ENCODE measurements at places on chromosomes 4 and X. TPM values are rescaled to one million over a fixed set of nuclear protein-coding genes. Genes with fewer than 3 reads are reported as not detected.

- no peak for DNase-seq
Observed at GRCh38 chr4:96073461-96073860, 233.6 kb downstream of the PDHA2 start.

GRCh38 chrX:7131621-7132020, 15.9 kb upstream of the STS start:
- no peak for DNase-seq

DNA sequence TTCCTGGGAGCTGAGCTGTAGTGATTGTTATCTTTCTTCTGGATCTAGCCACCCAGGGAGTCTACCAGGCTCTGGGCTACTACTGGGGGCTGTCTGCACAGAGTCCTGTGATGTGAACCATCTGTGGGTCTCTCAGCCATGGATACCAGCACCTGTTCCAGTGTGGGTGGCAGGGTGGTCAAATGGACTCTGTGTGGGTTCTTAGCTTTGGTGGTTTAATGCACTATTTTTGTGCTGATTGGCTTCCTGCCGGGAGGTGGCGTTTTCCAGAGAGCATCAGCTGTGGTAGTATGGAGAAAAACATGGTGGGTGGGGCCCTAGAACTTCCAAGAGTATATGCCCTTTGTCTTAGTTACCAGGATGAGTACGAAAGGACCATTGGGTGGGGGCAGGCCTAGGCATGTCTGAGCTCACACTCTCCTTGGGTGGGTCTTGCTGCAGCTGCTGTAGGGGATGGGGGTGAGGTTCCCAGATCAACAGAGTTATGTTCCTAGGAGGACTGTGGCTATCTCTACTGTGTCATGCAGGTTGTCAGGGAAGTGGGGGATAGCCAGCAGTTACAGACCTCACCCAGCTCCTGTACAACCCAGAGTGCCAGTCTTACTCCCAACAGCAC, 264.8 kb upstream of the LDB2 start:
- DNase-seq, result no peak

DNA sequence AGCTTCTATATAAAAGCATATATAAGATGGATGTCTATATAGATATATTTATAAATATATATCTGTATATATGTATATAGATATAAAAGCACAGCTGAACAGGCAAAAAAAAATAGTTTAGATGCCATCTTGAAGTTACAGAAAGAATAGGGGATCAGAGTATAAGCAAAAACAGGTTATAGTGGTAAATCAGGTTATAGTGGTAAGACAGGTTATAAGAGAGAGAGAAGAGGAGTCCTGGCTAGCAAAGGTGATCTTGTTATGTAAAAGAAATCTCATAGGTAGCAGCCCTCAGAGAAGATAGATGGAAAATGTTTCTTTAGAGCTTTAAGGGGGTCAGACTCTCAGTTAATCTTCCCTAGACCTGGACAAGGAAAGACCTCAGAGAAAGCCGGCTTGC, 1263.1 kb downstream of the PCDH7 start:
- no peak for DNase-seq

GRCh38 chrX:40720792-40721191, 14.6 kb downstream of the MED14 start:
- DNase-seq, result no peak

DNA sequence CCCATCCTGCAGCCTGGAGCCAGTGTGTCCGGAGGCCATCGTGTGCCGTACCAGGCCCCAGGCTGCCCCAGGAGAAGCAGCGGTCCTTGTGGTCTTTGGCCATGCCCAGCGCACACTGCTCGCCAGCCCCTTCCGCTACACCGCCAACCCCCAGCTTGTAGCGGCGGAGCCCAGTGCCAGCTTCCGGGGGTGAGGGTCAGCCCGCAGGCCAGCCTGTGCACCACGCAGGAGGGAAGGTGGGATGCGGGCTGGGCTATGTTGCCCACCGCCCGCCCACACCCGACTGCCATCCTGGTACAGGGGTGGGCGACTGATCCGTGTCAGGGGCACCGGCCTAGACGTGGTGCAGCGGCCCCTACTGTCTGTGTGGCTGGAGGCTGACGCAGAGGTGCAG, 7.6 kb upstream of the SRPK3 start:
- no peak for DNase-seq

GRCh38 chrX:115017455-115017854, at the start of gene IL13RA2:
TSS of gene IL13RA2 (minus strand) at chrX:115017616. CDS start at chrX:115017269, 347 bp downstream.
- no peak for DNase-seq

GRCh38 chrX:10634392-10635161, 14.2 kb upstream of the MID1 start:
- DNase-seq, result peak; percentile 86

DNA sequence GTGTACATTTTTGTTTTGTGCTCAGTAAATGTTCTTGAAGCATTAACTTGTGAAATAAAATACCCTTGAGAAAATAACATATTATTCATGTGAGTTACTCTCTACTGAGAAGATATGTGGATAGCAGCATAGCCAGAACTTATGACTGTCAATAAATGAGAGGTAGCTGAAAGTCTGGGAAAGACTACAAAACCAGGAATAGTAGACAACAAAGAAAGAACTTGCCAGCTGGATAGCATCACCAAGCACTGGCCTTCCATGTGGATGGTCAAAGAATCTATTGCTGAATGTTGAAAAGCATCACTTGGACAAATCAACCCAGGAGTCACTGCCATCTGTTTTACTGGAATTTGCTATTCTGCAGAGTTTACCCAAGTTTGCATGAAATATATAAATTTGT, 650.0 kb upstream of the HTR2C start:
- no peak for DNase-seq

DNA sequence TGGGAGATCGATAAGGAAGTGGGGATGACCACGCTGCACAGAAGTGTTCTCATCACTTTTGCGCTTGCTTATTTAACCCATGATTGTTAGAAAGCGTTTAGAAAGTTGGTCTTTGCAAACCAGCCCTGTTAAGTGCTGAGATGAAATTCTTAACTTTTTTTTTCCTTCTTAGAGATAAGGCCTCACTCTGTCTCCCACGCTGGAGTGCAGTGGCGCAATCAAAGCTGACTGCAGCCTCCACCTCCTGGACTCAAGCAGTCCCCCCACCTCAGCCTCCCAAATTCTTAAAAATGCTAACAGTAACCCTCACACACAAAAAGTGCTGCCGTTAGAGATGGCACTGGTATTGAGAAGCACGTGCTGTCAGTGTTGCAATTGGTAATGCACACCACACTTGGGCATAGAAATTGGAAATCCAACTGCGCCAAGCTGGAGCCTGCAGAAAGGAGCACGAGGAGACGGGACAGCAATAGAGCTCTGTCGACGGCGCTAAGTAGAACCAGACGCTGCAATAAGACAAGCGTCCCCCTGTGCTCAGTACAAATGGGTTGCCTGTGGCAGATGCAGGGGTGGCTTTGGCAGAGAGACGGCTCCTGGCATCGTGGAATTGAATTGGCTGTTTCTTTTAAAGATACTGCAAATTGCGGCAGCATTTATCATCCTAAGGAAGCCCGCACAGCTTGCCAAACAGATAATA, 113.4 kb downstream of the TBL1X start:
- no peak for DNase-seq

DNA sequence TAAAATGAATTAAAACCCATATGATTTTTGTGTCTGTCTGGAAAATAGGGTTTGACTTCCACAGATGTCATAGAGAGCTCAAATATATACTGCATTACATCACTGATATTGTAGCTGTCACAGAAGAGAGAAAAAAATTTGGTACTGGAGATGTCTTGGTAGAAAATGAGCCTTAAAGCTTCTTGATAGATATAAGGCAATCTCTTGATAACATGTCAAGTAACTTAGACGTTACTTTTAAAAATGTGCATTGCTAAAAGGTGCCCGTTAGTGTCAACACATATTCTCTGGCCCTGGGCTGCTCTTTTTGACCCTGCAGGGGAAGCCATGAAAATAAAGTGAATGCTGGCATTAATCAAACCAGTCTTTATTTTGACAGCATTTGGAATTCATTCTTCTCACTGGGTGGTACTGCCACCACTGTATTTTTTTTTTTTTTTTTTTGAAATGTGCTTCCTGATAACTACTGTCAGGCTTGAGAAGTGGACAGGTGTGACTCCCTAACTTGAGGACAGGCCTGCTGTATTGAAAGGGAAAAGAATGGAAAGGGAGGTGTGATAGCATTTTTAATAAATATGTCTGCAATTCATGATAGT, 53.0 kb upstream of the RAPGEF2 start:
- no peak for DNase-seq

GRCh38 chr4:164481306-164482091, 272.4 kb upstream of the SMIM31 start:
- no peak for DNase-seq

GRCh38 chrX:135421932-135422809, at the start of gene SMIM10L2A:
TSS of gene SMIM10L2A (plus strand) at chrX:135421944. CDS start at chrX:135422132, 188 bp downstream.
- DNase-seq, result no peak

- no peak for DNase-seq
Observed at GRCh38 chrX:13955095-13955647, 74.5 kb downstream of the GEMIN8 start.

DNA sequence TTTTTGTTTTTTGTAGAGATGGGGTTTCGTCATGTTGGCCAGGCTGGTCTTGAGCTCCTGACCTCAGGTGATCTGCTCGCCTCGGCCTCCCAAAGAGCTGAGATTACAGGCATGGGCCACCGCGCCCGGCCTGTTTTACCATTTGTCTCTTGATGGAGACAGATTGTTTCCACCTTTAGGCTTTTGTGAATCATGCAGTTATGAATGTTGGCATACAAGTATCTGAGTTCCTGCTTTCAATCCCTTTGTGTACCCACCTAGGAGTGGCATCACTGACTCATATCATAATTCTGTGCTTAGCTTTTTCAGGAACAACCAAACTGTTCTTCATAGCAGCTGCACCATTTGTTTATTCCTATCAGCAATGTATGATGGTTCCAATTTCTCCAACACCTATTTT, 20.2 kb upstream of the MGST2 start:
- DNase-seq, result no peak

GRCh38 chrX:8741981-8742380, 10.0 kb upstream of the ANOS1 start:
- no peak for DNase-seq

- DNase-seq, result no peak
Observed at GRCh38 chr4:153539422-153539821, 73.3 kb downstream of the TMEM131L start.

DNA sequence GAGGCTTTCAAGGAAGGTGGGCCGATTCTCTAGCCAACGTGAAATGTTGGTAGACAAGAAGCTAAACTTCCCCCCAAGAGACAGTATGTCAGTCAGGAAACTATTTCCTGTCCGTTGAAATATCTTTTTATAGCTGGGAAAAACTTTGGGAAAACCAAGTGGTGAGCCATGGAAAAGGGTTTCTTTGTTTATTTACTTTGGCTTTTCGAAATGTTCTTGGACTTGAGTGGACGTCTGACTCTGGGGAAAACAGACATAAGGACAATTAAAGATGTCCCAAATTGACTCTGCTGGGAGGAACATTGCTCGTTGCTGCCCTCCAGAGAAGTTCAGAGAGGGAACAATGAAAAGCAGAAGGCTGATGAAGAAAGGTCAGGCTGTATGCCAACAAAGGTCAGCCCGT, 295.4 kb downstream of the RAPGEF2 start:
- DNase-seq, result no peak

DNA sequence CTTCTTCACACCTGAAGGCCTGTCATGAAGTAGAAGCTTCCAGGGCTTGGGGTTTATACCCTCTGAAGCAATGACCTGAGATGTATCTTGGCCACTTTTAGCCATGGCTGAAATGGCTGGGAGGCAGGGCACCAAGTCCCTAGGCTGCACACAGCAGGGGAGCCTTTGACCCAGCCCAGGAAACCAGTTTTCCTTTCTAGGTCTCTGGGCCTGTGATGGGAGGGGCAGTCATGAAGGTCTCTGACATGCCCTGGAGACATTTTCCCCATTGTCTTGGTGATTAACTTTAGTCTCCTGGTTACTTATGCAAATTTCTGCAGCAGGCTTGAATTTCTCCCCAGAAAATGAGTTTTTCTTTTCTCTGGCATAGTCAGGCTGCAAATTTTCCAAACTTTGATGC, 511.0 kb upstream of the KLHL4 start:
- no peak for DNase-seq

- DNase-seq, result peak; percentile 22
Observed at GRCh38 chr4:129972257-129972656, 876.3 kb downstream of the C4orf33 start.

DNA sequence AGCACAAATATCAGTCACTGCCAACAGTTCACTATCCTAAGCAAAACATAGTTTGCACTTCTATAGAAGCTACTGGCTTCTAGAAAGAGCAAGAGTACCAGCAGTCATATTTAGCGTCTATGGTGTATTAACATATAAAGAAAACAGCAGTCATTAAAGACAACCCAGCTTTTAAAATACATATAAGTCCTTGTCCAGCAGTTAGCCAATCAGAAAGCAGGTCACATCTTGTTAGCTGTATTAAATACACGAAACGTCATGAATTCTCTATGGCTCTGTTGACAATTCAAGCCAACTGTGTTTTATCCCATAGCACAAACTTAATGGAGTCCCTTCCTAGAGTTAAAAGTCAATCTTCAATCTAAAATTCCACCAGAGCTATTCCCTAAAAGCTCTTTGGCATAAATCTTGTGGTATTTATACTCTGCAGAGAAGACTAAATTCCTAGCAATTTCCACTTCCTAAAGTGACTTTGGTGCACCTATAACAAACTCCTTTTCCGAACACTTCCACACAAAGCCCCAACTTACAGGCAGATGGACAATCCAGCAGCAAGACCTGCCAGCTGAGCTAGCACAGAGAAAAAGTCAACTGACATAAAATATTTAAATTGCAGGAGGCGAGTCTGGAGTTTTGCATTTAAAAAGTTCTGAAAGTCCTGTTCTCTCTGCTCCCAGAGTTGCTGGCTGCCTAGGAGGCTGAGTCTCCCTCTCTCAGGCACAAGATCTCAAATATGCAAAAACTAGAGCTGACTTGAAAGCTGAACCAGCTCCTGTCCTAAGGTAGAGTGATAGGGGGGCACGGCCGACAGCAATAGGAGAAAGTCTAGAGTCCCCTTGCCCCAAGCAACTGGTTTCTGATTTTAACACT, 1.3 kb downstream of the LDB2 start:
- DNase-seq, result no peak

- no peak for DNase-seq
Observed at GRCh38 chrX:48939524-48940228, 17.7 kb downstream of the OTUD5 start.

The PRRG1 gene
- total RNA-seq, result 83.3 TPM

The IL2 gene
- total RNA-seq, result not detected

The ADH1B gene
- not detected for total RNA-seq

The MAGEC2 gene
- total RNA-seq, result not detected

The GCNA gene
- total RNA-seq, result 3.7 TPM

The MAGEA8 gene
- total RNA-seq, result not detected

The UBA1 gene
- total RNA-seq, result 280 TPM

The BANK1 gene
- 1.9 TPM for total RNA-seq

The PPP2R2C gene
- 0.20 TPM for total RNA-seq

The MAGEH1 gene
- total RNA-seq, result 19.7 TPM

The RIBC1 gene
- 2.8 TPM for total RNA-seq

Measured in renal cortical epithelial cell (primary cell).